Neural crest cell (in vitro differentiated cells): ENCODE measurements at places on chromosomes 1 and 21.

DNA sequence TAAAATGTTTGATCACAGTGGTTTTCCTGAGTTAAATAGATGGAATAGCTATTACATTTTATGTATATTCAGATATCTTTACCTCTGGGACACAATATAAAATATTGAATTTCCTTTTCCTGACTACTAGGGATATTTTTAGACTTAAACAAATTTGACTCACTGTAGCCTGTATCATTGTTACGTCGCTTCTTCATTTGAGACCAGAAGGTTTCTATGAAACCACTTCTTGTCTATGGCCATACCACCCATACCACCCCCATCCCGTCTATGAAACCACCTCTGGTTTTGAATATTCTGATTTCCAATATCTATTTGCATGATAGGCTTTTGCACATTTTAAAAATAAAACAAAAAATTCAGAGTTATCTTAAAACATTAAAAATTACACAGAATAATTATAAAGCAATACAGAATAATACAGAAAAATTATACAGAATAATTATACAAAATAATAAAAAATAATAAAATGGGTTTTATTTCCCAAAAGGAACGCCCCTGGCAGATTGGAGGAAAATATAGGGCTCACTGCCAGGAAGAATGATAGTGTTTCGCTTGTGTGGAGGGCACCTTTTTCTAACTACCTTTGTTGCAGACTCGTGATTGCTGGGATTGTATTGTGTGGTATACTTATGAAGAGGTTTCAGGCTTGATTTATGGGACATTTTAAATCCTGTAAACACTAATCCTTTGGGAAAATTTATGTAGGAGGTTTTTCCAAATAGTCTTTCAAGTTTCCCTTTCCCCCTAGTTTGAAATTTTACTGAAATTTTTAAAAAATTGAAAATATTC, 4.7 kb downstream of the SPEN start:
- DNase-seq, result no peak

- no peak for DNase-seq
Measured at GRCh38 chr1:77342745-77343144, 60.9 kb downstream of the AK5 start.

DNA sequence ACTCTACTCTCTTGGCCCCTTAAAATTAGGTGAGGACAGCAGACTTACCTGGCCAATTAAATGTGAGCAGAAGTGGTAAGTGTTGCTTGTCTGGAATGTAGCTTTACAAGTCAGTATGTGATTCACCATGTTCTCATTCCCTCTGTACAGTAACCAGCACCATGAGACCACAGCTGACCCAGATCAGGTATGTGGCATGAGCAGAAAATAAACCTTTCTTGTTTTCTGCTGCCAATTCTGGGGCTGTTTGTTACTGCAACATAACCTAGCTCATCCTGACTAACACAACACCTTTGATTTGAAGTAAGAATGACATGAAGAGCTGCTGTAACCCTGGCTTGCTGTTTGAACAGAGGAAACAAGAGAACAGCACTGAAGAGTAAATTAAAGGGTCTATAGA, 24.9 kb downstream of the ITPKB start:
- DNase-seq, result no peak

GRCh38 chr1:186896211-186896610, 67.5 kb downstream of the PLA2G4A start:
- DNase-seq, result no peak

GRCh38 chr1:201258763-201259230, 24.5 kb upstream of the PKP1 start:
- no peak for DNase-seq

- no peak for DNase-seq
Measured at GRCh38 chr1:114334297-114334696, 176.7 kb downstream of the TRIM33 start.

DNA sequence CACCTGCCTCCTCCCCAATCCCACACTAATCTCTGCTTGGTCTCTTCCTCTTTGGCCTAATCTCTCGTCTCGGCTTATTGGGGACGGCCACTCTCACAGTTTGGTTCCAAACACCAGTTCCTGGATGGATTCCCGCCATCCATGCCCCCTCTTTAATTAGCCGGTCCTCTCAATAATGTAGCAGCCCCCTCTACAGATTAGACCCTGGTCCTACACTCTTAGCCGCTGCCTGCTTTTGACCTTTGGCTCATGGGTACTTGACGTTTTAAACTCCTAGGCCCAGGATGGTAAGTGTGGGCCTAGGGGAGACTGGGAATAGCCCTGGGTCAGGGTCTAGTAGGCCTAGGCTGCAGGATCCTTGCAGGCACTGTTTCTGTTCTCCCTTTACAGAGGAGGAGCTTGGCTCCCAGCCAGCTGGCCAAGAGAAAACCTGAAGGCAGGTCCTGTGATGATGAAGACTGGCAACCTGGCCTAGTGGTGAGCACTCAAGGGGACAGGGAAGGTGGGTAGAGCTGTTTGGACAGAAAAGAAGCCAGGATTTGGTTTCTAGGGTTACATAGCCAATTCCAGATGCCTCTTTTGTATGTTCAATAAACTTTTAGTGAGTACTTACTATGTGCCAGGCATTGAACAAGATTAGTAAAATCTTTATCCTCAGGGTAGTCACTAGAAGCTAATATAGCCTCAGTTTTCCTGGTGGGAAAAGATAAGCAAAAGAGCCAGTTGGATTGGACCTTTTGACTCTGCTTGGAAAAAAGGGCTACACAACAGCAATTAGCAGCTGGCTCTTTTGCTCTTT, 758 bp downstream of the RAD54L start:
- peak; percentile 24 for DNase-seq

DNA sequence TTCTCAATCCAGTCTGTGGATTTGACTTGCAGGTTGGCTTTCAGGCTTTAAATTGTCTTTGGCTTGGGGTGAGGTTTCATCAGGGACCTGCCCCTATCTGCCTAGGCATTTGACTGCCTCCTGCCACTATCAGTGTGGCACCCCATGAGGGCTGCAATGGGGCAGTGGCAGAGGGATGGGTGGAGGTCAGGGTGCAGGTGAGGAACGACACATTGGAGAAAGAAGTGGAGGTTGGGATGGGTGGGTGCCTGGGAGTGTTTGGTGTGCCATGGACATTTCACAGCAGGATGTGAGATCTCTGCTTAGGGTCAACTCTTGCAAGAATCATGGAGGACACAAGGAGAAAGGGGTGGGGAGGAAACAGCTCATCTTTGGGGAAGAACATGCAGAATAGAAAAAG, 625.1 kb downstream of the PTPRU start:
- no peak for DNase-seq

DNA sequence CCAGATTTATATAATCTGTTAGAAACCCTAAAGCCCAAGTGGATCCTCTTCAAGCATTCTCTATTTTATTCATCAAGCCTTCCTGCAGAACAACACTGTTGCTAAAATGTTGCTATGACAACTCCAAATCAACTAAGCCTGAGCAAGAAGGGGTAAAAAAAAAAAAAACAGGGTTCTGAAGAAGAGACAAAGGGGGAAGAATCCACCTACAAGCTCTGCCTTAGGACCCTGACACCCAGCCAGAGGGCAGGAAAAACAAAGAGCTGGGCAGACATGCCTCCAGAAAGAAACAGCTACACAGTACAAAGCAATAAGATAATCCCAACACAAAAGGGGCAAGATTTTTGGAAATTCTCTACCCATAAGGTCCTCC, 1.3 kb downstream of the USF1 start:
- DNase-seq, result no peak

DNA sequence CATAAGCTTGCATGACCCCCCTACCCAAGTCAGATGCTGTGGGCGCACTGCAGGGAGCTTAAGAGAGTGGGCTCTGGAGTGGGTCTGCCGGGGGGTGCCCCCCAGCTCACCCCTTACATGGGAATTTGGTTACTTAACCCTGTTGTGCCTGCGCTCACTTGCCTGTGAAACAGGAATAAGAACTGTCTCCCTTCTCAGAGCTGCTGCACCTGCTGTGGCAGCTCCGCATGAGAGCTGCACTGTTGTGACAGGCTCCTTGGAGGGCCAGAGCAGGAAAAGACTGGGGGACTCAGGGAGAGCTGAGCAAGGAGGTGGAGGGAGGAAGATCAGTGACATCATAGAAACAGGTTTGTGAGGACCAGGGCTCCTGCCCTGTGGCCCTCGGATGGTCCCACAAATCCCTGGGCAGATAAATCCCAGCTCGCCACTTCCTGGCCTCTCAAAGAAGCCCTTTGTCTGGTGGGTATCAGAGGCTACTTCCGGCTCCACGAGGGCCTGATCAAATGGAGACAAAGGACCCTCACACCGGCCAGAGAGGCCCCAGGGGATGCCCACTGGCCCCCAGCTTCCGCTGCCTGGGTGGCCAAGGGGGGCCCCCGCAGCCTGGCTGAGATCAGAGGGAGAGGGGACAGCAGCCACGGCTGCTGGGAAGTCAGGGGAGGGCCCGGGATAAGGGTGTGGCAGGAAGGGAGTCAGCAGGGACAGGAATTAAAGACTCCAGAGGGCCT, 28.9 kb upstream of the LAPTM5 start:
- peak; percentile 73 for DNase-seq
